ENCODE measurements at places on chromosomes 1 and 21.

GRCh38 chr1:198211696-198212095, 54.9 kb downstream of the NEK7 start:
- DNase-seq, result no peak

DNA sequence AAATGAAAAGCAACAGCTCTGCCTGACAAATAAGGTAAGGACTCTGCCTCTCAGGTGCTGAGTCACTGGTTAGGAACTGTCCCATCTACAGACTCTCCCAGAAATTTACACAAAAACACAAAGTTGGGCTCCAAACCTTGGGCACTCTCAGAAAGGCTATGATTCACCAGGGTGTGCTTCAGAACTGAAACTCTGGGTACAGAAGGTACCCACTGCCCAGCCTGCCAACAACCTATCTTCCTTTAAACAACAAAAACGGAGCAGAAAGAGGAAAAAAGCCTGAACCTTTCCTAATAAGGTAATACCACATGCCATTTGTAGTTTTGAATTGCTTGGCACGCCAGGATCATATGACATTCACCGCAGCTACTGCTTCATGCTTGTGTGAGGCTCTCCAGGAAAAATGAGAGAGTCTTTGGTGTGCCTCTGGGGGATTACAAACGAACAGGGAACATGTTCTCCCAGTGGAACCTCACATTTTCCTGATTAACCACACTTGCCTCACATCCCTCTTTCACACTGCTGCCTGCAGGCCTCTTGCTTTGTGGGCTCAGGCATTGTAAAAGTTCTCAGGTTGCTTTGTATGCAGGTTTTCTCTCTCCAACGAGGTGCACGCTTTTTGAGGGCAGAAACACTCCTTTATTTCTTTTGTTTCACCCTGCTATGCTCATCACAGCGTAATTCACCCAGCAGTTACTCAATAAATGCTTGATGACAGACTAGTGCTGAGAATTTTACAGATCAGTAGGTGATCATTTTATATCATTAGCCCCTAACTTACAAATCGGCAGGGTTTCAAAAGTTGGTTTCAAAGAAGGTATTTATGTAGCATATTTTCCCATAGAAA, 65.1 kb downstream of the GADD45A start:
- no peak for DNase-seq

GRCh38 chr1:243230914-243231313, 24.2 kb downstream of the CEP170 start:
- no peak for DNase-seq

DNA sequence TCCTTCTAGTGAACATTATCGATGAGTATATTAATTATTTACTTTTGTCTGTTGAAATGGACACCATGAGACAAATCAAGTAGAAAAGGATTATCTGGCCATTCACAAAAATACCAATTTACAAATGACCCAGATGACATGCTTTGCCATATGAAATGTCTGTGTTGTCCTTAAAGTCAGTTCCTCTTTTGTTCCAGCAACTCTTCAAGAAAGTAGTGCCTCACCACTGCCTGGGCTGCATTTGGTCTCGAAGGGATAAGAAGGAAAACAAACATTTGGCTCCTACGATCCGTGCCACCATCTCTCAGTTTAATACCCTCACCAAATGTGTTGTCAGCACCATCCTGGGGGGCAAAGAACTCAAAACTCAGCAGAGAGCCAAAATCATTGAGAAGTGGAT, 79.6 kb downstream of the RGL1 start:
- DNase-seq, result no peak

DNA sequence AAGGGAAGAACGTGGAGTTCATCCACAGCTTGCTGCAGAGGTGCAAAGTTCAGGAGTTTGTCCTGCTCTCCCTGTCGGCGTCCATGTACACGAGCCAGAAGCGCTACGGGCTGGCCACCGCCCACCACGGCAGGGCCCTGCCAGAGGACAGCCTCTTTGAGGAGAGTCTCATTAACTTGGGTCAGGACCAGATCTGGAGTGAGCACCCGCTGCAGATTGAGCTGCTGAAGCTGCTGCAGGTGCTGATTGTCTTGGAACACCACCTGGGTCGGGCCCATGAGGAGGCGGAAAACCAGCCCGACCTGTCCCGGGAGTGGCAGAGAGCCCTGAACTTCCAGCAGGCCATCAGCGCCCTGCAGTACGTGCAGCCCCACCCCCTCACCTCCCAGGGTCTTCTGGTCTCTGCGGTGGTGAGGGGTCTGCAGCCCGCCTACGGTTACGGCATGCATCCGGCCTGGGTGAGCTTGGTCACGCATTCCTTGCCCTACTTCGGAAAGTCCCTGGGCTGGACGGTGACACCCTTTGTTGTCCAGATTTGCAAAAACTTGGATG, 73.8 kb upstream of the MORC3 start:
- DNase-seq, result no peak

DNA sequence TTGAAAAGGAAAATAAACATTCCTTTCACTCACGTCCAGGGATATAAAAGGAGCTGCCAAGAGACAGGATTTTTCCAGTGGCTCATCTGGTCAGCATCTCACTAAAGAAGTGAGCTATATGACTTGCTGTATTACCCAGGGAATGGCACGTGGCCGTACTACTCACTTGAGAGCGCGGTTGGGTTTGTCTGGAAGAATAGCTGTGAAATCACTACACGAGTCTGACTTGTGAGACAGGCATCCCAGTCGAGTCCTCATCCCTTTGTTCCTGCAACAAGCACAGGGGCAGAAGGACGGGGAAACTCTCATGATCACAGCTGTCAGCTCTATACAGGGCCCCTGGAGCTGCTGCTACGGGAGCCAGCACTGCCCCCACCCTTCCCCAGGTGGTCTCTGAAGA, 17.7 kb downstream of the RGS8 start:
- no peak for DNase-seq

DNA sequence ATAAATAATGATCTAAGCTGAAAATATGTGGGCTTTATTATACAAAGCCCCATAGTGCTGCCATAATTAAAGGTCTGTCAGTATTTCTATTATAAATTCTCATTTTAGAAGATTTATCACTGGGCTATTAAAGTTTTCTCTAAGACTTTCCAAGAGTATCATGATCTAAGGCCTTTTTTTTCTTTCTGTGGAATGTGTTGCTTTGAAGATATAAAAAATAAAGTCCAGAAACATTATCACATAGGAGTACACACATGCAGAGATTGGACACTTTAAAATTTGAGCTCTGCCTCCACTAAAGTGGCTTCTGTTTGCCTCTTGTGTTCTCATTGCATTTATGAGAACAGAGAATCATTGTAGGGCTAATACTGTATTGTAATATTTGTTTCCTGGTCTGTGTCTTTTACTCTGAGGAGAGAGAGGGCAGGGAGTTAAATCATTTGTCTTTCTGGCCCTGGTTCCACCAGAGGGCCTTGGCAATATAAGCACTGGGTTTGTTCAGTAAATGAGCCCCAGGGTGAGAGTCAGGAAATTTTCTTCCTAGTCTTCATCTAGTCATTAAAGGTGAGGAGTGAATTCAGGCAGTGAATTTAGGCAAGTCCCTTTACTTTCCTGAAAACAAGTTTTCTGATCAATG, 70.2 kb downstream of the NFIA start:
- peak; percentile 54 for DNase-seq

- no peak for DNase-seq
Observed at GRCh38 chr1:47257224-47257623, 25.2 kb upstream of the TAL1 start.

DNA sequence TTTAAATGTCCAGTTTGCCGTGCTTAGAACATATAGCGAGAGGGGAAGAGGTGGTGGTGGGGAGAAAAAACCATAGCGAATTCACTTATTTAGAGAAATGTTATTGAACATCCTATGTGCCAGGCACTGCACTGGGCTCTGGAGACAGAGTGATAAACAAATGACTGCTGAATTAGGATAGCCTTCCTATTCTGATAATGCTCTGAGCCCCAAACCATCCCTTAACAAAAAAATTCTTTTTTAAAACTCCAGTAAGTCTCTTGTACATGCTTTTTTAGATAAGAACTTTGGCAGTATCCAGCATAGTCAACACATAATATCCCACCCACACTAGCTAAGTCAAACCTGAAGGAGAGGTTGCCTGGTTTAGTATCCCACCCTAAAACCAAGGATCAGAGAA, 8.5 kb downstream of the SZT2 start:
- no peak for DNase-seq

GRCh38 chr1:14590411-14591180, 7.9 kb upstream of the KAZN start:
- DNase-seq, result no peak

- no peak for DNase-seq
Observed at GRCh38 chr1:6105763-6106162, 60.1 kb downstream of the KCNAB2 start.

- no peak for DNase-seq
Observed at GRCh38 chr1:119978018-119978505, 81.7 kb upstream of the ADAM30 start.

DNA sequence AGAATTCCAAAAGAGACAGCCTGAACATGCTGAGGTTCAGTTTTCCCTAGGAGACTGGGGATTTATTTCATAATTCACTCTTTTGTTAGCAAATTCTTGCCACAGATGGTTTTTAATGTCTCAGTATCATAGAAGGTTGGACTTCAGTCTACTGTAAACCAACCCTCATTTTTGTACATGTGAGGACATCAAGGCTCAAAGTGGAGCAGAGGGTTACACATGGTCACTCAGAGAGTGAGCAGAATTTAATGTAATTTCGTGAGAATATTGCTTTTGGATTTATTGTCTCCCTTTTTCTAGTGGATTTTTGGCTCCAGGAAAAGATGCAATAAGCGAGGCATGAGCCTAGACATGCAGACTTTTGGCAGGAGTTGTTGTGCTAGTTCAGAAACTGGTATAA, 210.8 kb upstream of the JUN start:
- no peak for DNase-seq

- no peak for DNase-seq
Observed at GRCh38 chr21:15414057-15414456, 315.7 kb upstream of the USP25 start.

DNA sequence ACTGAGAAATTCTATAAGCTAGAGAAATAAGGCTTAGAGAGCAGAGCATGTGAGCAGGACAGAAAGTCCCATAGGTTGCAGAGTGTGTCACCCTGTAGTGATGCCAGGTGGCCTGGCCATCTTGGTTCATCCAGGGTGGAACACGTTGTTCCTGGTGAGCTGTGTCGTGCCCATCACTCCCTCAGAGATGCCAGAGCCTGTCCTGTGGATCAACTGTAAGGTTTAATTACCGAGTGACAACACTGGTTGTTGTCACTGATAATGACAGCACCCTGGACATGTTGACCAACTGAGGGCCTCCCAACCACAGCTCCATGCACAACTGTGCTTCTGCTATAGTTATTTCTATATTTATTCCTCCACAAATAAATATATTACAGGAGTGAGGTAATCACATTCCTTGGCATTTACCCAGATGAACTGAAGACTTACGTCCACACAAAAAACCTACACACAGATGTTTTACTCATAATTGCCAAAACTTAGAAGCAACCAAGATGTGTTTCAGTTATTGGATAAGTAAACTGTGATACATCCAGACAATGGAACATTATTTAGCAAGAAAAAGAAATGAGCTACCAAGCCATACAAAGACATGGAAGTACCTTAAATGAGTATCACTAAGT, 6.2 kb downstream of the C1orf198 start:
- no peak for DNase-seq

DNA sequence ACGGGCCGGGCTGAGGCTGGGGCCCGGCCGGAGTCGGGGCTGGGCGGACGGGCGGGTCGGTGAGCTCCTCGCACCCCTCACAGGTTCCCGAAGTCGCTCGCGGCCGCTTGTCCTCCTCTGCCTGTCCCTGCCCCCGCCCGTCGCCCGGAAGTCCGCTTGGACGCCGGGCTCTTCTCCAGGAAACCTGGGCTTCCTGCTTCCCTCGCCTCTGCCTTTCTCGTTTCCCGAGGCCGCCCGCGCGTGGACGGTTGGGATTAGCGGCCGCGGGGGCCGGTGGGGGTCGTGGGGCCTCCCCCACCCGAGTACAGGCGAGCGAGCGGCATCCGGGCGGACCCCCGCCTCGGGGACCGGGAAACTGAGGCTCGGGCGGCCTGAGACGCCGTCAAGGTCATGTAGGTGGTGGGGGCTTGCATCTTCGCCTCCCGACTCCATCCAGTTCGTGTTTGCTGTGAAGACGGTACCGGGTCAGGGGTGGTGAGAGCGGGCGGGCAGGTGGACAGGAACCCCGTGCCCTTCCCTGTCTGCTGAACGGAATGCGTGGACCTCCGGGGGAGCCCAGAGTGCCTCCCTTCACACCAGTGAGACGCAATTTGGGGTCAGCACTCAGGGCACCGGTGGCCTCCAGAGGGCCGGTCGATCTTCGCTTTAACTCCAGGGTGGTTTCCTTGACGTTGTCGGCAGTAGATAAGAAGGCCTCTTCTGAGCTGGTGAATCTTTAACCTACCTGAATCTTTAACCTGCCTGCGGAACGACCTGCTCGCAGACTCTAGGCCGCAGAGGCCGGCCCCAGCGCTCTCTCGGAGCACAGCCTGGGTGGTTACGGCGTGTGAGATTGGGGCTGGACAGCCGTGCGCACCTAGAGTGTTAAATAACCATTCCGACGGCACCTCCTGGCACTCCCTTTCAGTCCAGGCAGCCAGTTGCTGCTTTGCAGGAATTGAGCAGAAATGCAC, 686 bp downstream of the ARF1 start:
- DNase-seq, result no peak

GRCh38 chr1:73500154-73500553, 697.8 kb downstream of the LRRIQ3 start:
- no peak for DNase-seq

DNA sequence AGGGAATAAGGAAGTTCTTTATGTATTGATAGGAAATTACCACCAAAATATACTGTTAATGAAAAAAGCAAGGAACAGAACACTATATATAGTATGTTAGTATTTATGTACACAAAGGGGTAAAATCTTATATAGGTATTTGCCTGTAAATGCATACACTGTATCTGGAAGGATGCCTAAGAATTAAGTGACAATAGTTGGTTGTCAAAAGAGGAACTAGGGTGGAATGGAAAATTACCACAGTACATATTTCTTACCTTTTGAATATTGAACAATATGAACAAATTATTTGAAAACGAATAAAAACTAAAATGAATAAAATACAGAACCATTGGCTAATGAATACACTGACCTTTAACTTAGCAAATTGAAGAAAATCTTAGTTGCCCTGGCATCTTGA, 13.6 kb downstream of the ARPC5 start:
- no peak for DNase-seq
